ENCODE measurements at places on chromosomes 16 and 17. TPM values are rescaled to one million over a fixed set of nuclear protein-coding genes. Genes with fewer than 3 reads are reported as not detected.

Gene KRT12
- not detected for total RNA-seq

Gene PSMC3IP
- 2.8 TPM for total RNA-seq

Gene APOBR
- total RNA-seq: not detected

Gene SLC38A8
- total RNA-seq: not detected

Gene PRRT2
- total RNA-seq: not detected

Gene PRR35
- not detected for total RNA-seq

Gene RCVRN
- not detected for total RNA-seq

- DNase-seq: no peak
Observed at GRCh38 chr17:67639979-67640378, 77.8 kb upstream of the NOL11 start.

GRCh38 chr17:7014995-7015958 lies 2.9 kb downstream of the RNASEK start:
- DNase-seq: no peak

GRCh38 chr16:17138801-17139200 lies 332.0 kb downstream of the XYLT1 start:
- DNase-seq: no peak

DNA sequence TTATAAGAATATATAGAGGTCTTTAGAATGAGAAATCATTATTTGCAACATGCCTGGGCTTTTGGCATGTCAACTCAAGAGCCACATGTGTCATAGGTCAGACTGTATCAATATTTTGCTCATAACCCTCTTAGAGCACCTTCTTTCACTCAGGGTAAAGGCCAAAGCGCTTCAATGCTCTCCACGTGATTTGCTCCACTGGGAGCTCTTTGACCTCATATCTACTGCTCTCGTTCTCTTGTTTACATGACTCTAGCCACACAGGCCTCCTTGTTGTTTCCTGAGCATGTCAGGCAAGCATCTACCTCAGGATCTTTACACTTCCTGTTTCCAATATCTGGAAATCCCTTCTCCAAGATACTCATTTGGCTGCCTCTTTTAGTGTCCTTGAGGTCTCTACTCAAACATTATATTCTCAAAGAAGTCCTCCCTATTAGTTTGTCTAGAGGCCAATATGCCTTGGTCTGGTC lies 148.4 kb downstream of the TOX3 start:
- no peak for DNase-seq

DNA sequence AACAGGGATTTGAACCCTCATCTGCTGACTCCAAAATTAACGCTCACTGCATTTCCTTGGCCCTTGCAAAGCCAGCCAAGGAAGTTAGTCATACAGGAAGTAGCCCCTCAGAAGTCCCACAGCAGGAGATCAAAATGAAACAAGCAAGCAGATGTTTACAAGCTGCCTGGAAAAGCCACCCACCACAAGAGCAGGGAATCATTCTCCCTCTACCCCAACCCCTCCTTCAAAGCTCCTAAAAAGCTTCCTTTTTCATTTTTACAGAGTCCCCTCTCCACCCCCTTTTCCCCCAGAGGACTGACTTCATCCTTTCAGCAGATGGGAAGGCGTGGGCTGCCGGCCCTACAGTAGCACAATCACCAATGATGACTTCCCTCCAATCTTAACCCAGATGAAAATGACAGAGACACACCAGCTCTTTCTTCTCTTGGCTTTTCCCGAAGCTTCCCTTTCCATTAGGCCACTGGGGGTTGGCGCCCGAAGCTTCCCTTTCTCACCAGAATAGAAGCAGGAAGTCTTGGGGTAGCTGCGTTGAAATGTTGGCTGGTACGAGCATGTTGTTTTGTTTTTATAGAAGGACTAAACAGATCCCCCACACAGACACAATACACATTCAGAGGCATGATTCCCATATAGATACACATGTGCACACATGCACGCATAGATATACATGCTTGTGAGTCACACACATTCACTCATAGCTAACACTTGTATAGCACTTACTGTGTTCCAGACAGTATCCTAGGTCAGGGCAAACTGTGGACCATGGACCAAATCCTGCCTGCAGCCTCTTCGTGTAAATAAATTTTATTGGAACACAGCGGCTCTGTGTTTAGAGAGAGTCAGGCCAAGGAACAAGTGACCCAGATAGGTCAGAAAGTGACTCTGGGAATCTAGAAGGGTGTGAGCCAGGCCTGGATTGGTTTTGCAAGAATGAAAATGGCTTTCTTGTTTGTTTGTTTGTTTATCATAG lies 17.4 kb downstream of the ITPRIPL2 start:
- no peak for DNase-seq

GRCh38 chr16:30582611-30583340 lies 2.7 kb downstream of the ZNF785 start:
- no peak for DNase-seq

GRCh38 chr16:65905331-65905730 lies 461.2 kb upstream of the CDH5 start:
- no peak for DNase-seq

GRCh38 chr17:5832886-5833285 lies 237.3 kb upstream of the WSCD1 start:
- peak; percentile 88 for DNase-seq

DNA sequence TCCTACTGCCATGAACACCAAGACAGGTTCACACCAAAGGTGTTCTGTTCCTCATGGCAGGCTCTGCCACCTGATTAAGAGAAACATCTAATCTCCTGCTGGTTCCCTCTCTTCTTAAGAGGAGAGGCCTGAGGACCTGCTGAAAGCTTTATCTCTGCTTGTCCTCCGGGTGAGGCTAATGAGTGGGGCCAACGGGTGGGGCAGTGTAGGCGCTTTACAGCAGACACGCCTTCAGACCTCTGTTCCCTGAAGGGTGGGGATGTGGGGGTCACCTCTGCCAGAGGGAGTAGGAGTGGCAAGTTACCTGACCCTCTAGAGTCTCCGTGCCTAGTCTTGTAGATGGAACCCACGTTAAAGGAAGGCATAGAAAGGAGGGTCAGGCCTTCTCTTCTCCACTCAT lies 4.2 kb upstream of the MRM1 start:
- no peak for DNase-seq

DNA sequence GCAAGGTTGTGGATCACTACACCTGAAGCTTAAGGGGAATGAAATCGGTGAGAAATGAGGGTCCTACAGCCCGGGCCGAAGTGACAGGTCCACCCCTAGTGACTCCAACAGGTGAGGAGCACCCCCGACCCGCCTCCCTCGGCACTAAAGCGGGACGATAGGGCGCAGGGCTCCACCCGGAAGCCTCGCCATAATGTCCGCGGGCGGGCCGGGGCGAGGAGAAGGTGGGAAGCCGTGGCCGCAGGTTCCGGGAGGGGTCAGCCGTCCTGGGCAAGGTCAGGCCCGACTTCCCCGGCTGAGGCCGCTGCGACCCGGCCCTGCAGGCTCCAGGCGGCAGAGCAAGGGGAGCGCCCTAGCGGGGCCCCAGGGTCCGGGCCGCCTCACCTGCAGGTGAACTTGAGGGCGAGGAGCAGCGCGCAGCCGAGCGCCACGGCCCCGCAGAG lies 543 bp downstream of the TXNDC11 start:
- DNase-seq: no peak

GRCh38 chr17:56113486-56113885 lies 39.8 kb upstream of the ANKFN1 start:
- no peak for DNase-seq

DNA sequence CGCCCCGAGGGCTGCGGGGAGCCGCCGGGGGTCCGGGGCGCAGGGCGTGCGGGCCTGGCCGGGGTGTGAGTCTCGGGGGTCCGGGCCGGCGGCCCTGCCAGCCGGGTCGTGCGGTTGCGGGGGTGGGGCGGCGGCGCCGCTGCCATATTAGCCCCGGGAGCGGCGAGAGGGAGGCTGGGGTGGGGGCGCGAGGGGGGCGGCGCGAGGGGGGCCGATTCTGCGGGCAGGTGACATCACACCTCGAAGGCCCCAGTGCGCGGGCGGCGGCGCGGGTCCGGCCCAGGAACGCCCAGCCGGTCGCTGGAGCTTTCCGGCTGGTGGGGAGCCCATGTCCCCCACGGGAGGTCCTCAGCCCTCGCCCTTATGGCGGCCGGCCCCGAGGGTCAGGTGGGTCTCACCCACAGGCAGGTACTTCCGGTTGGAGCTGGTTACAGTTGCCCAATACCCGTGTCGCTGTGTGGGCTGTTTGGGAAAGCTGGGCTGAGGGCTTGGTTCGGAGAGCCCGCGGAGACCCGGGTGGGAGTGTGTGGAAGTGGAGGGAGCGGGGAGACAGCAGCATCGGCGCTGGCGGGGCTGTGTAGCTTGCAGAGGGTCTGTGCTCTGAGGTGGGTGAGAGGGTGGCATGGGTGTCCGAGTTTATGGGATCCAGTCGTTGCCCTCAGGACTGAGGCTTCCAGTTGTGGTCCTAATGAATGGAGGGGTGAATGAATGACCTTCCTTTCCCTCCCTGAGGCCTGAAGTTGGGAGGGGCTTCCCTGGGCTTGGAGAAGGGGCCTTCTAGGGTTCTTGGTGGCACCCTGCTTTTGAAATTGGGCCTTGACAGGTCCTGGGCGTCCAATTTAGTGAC lies 804 bp downstream of the ATP6V0C start:
- no peak for DNase-seq

DNA sequence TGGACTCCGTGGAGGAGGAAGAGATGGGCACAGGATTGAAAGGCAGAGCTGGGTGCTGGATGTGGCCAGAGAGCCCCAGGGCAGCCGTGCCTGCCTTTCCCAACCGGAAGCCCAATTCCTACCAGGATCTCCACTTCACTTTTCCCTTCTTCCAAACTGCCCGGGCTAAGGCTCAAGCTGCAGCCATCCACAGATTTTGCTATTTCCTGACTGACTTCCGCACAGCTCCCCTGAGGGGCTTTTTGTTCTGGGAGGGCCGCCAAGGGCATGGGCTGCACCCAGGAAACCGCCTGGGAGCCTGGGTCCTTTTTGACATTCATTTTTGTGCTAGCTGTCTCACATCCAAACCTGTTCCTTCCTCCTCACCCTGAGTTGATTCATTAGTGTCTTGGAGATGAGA lies 4.2 kb downstream of the SHISA6 start:
- DNase-seq: no peak

- DNase-seq: no peak
Observed at GRCh38 chr17:78819402-78819801, 21.2 kb downstream of the USP36 start.

- peak; percentile 22 for DNase-seq
Observed at GRCh38 chr16:10940501-10941079, 1.7 kb downstream of the DEXI start.

DNA sequence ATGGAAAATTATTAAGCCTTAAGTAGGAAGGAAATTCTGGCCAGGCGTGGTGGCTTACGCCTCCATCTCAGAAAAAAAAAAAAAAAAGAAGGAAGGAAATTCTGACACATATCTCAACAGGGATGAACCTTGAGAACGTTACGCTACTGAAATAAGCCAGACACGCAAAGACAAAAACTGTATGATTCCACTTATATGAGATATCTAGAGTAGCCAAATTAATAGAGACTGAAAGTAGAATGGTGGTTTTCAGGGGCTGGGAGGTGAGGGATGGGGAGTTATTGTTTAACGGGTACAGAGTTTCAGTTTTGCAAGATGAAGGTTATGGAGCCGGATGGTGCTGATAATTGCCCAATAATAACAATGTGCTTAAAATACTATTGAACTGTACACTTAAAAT lies 16.2 kb upstream of the HNF1B start:
- DNase-seq: no peak

GRCh38 chr17:55356434-55357328 lies 65.0 kb downstream of the MMD start:
- DNase-seq: peak; percentile 43

Measured in dermis microvascular lymphatic vessel endothelial cell (primary cell).